Mesenteric fat pad (tissue), 1 donor: ENCODE measurements at places on chromosomes 7 and 10. TPM values are rescaled to one million over a fixed set of nuclear protein-coding genes. Genes with fewer than 3 reads are reported as not detected.

The LRRC27 gene
- total RNA-seq = 9.0 TPM

GRCh38 chr10:11264296-11265048 lies 246.8 kb downstream of the CELF2 start:
- no peak for DNase-seq

DNA sequence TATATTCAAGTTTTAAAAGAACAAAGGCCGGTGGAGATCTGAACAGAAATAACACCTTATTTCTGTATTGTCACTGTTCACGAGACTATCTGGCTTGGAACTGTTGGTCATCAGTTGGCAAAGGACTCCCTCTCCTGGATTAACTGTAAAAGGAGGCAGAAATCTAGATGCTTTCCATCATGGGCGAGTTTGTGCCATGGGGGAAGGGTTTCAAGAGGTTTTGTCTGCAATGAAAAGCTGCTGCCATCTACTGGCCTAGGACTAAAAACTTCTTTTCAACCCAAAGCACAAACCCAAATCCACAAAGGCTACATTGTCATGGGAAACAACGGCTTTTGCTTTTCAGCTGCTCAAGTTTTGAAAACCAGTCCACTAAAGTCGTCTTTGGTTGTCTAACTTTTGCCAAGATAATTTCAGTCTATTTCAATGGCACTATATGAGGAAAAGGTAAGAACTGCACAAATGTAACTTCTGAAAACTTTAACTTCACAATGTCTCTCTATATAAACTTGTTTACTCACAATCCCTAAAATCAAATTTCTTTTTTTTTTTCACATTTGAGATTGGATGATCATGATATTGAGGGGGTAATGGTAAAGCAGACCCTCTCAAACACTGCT lies 196.8 kb downstream of the SKAP2 start:
- DNase-seq = no peak

- no peak for DNase-seq
Observed at GRCh38 chr7:21330462-21331178, 97.3 kb upstream of the SP4 start.
